NCI-H1436 treated with DMSO at 0.1 percent for 48 hours (cell line): ENCODE measurements at places on chromosomes 7 and 10.

GRCh38 chr7:51175316-51175991 lies 141.2 kb downstream of the COBL start:
- DNase-seq: no peak

DNA sequence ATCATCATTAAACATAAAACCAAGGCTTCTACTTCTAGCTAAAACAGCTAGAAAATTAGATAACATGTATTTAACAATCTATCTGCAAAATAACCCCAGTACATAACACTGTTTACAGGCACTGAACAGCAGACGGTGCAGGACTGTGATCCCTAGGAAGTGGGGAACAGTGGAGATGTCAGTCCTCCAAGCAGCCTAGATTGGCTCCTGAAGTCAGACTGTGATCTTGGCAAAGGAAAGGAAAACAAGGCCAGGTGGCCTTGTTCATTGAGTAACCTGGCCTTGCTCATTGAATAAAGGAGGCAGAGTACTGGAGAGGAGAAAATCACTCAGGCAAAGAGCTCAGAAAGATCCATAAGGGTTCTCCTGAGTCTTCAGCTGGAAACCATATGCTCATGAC lies 77.7 kb upstream of the DIP2C start:
- no peak for DNase-seq

GRCh38 chr7:19663816-19664462 lies 44.9 kb downstream of the POLR1F start:
- no peak for DNase-seq

GRCh38 chr7:85733169-85733915 lies 546.5 kb upstream of the SEMA3D start:
- DNase-seq: no peak

GRCh38 chr7:50342616-50343114 lies 38.1 kb downstream of the IKZF1 start:
- no peak for DNase-seq

DNA sequence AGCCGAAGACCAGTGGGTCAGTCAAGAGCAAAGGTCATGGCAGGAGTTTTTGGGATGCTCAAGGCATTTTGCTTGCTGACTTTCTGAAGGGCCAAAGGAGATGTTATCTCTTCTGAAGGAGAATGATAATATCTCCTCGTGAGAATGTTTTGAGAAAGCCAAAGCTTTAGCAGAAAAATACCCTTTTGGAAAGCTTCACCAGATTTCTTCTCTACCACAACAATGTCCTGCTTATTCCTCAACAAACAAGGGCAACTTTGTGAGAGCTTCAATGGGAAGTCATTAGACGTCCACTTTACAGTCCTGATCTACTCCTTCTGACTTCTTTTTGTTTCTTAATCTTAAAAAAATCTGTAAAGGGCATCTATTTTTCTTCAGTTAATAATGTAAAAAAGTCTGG lies 132.8 kb upstream of the DNAJB12 start:
- no peak for DNase-seq
